ENCODE measurements at places on chromosomes 2 and 18.

GRCh38 chr2:226773291-226773690, 26.3 kb downstream of the IRS1 start:
- no peak for DNase-seq

- DNase-seq: no peak
Observed at GRCh38 chr2:161208527-161209139, 48.4 kb downstream of the TANK start.

DNA sequence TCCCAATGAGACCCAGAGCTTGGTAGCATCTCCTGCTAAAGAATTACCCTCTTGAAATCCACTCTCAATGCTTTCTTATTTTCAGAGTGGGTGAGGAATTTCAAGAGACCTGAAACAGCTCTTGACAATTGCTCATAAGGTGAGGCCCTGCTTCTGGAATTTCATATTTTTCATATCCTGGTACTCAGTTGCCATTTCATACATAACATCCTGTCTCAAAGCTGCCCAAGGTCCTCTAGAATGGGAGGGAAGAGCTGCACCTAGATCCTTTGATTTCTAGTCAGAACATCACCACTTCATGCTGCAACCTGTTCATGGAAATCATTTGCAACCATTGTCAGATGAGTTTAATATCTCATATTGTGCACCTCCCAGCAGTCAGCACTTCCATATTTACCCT, 404.8 kb upstream of the GALNT5 start:
- no peak for DNase-seq

DNA sequence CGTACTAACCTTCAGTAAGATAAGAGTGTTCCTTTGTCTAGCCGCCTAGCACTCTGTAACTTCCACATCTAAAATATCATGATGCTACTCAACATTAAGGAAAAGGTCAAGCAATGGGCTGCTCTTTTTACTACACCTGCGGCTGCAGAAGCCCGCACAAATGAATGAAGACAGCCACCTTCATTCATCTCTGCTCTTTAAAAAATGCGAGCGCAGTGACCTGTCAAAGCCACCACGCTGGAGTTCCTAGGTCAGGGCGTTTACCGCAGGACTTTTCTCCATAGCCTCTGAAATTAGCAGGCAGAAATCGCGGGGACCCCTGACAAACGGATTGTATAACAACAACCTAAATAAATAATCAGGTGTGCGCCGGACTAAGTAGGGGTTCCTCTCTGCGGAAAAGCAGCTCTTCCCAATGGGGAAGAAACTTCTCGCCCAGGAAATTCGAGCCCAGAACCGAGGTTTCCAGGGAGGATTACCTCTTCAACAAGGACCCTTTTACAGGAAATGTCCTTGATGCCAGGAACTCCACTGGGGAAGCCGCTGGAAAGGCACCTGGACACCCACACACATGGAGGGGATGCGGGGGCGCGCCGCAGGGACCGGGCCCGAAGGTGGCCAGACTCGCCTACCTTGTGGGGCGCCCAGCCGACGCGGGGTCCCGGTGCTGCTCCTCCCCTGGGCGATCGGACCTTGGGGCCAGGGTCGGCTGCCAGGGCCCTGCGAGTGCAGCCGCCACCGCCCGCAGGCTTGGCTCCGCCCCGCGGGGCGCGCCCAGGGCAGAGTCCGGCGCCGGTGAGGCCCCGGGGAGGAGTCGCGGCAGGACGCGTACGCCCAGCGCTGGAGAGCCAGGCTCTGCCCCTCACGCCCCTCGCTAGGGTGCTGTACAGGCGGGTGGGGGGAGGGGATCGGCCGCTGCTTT, at the start of gene CCDC68:
Gene CCDC68, minus strand, starts transcription at position 758 of the 922 bp plus-strand sequence. CDS start 16,670 bp downstream, outside the sequence.
- no peak for DNase-seq

DNA sequence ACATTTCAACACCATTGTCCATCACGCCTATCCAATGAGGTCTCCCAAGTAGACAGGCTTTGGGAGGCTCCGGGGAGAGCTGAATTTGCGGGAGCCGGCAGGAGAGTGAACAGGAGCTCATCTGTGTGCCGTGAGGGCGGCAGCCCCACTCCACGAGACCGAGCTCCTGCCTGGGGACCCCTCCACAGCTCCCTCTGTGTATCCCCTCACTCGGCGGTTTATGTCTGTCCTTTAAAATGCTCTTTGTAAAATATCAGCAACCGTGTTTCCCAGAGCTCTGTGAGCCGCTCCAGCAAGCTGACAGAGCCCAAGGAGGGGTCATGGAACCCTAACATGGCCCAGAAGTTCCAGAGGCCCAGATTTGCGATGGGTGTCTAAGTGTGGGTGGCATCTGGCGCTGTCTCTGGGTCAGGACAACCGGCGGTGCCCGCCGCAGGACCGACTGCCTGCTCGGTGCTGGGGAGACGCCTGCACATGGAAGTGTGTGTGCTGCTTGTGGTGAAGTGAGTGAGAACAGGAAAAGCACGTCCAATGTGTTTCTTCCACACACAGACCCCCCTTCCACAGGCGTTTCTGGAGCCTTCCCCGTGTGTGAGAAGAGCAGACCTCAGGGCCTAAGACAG, 34.8 kb downstream of the SLC66A2 start:
- no peak for DNase-seq

- no peak for DNase-seq
Observed at GRCh38 chr2:47007223-47007825, 91.7 kb upstream of the MCFD2 start.

DNA sequence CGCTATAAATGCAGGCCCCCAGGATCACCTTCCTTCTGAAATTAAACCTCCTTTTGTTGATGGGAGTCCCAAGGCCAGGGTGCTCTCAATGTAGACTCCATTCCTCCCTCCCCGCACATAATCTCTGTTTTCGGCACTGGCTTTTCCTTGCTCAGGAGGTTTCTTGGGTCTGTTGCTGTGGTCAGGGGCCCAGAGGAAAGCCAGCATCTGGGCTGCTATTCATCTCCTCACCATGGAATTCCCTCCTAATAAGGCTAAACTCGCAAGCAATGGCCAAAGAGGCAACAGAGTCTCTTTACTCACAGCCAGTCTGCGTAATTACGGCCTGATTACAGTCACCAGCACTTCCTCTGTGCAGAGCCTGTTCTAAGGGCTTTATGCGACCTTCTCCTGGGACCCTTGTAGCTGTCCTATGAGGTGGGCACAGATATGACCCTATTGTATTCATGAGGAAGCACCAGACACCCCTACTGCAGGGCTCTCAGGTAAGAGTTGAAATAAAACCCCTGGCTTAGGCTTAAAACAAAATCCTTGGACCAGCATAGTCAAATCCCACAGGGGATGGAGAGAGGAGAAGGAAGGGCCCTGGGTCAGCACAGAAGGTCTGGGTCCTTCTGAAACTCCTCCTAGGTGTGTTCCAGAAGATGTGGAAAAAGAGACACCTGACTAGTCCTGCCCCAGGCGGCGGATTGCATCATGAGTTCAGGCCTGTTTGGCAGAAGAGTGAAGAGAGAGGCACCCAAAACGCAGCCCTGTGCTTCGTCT, 105.0 kb upstream of the SH3BP4 start:
- no peak for DNase-seq

DNA sequence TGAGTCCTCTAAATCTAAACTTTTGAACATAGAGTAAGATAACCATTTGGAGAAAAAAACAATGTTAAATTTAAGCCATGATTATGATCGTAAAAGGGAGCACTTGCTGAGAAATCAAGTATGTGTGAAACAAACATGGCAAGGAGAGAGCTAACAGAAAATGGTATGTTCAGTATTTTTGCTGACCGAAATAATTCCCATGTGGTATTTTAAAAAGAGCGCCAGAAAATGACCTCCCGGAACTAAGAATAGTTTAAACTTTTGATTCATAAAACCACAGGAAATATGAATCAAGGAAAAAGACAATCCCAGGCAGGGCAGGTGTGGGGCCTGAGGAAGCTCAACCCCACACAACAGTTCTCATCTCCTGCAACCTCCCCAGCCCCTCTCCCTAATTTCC, 74.2 kb downstream of the DOCK10 start:
- DNase-seq: no peak

DNA sequence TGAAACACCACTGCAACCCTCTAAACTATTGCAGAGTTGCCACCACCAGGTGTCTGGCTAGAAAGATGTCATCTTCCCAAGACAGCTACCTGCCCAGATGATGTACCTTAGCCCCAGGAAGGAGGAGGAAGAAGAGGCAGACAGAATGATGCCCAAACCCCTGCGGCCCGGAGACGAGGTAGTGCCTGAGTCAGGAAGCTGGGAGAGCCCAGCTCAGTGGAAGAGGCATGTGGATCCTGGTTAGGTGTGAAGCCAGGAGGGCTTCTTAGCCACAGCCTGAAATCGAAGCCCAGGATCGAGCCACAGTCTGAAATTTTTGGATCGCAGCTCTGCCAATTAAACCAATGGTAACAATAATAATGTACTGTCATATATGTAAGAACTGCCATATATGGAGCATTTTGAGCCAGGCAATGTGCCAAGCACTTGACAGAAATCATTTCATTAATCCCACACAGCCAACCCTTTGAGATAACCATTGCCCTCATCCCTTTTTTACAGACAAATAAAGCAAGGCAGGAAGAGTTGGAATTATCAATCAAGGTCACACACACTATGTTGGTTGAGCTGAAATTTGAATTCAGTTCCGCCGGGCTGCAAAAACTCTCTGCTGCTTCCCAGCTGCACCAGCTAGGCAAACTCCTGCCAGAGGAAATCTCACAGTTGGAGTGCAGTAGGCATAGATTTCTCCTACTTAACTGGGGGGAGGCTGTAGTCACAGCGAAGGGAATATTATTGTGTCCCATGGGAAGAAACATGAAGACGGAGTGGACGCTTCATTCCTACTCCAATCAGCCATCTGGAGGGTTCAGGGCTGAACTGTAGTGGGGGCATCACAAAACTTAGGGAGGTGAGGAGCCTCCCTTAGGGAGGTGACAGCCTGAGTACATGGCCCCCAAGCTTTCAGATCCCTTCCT, 19.4 kb upstream of the CYP1B1 start:
- no peak for DNase-seq

DNA sequence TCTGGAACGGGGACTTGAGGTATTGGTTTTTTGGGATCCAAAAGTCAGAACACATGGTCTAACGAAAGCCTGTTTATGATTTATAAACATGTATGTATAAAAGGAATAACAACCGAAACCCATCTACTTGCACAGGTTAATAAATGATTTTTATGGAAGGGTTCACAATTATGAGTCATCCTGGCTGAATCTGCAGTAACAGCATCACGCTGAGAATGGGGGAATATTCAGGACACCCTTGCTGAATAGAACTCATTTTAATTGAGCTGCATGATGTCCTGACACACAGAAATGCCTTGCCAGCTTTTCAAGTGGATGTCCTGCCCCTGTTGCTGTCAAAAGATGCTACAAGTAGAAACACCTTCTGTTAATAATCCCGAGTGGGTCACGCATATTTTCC, 54.7 kb upstream of the TGFA start:
- no peak for DNase-seq

- DNase-seq: no peak
Observed at GRCh38 chr2:180322781-180323180, 315.7 kb upstream of the CWC22 start.

- no peak for DNase-seq
Observed at GRCh38 chr2:150647943-150648342, 160.5 kb upstream of the RND3 start.

- no peak for DNase-seq
Observed at GRCh38 chr18:52313213-52313612, 26.8 kb upstream of the DCC start.

GRCh38 chr2:199485732-199486335, 28.1 kb upstream of the SATB2 start:
- DNase-seq: no peak

DNA sequence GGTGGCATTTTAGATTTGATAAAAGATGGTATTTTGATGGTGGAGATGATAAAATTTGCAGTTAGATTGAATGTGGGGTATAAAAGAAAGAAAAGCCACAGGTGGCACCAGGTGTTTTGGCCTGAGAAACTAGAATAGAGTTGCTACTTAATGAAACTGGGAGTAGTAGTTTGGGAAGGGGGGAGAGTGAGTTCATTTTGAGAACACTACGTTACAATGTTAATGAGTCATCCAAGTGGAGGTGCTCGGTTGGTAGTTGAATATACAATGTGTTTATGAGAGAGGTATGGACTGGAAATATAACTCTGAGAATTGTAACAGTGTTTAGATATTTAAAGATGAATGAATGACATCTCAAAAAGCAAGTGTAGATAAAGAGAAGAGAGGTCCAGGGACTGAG, 26.4 kb downstream of the EPG5 start:
- DNase-seq: no peak

GRCh38 chr18:61662726-61663125, 230.1 kb downstream of the RNF152 start:
- no peak for DNase-seq

GRCh38 chr2:175383286-175383685, 201.8 kb upstream of the ATP5MC3 start:
- no peak for DNase-seq

GRCh38 chr2:182404975-182405561, 21.8 kb downstream of the PDE1A start:
- DNase-seq: no peak

GRCh38 chr2:239781454-239781853, 243.7 kb downstream of the NDUFA10 start:
- DNase-seq: no peak

GRCh38 chr2:163343316-163343715, 392.5 kb downstream of the FIGN start:
- DNase-seq: no peak

DNA sequence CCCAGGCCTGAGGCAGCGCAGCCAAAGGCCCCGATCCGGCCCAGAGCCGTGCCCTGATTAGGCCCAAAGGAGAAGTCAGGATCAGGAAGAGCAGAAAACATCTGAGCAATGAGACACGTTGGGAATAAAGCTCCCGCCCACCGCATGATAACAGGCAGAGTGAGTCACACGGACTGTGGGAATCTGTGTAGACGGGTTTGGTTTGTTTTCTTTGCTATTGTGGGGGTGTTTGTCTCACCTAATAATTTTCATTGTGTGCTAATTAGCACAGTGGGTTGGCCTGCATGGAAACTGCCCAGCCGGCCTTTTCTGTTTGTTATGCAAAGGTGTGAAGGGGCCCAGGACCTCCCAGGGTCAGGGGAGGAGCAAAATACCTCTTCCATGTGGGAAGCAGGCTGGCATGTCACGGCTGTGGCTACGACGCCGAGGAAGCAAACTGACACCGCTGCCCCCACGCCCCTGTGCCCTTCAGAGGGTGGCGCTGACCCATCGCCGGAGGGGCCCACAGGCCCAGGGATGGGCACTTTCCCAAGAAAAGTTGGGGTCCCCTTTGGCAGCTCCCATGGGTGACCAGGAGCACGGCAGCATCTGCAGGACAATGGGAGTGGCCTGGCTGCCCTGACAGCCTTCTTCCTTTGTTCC, 68.4 kb upstream of the CTDP1 start:
- DNase-seq: no peak

DNA sequence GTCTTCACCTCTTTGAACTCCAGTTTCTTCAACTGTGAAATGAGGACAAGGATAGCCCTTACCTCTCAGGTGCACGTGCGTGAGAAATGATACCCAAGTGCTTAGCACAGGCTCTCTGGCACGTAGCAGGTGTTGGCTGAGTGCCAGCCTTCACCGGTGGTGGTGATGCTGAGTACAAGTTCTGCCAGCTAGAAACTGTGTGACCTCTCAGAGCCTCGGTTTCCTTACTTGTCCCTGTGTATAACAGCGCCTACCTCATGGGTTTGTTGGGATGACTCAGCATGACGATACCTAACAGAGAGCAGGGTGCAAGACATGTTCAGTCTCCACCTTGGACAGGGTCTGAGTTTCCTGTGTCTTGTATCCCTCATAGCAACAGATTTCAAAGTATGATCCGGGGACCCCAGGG, 205.1 kb downstream of the TNS1 start:
- no peak for DNase-seq
